ENCODE measurements at places on chromosomes 16 and 17.

GRCh38 chr17:82351713-82352488 lies 7.1 kb upstream of the TEX19 start:
- peak; percentile 87 for DNase-seq

- DNase-seq: no peak
Measured at GRCh38 chr16:10780628-10781027, 37.0 kb downstream of the NUBP1 start.

DNA sequence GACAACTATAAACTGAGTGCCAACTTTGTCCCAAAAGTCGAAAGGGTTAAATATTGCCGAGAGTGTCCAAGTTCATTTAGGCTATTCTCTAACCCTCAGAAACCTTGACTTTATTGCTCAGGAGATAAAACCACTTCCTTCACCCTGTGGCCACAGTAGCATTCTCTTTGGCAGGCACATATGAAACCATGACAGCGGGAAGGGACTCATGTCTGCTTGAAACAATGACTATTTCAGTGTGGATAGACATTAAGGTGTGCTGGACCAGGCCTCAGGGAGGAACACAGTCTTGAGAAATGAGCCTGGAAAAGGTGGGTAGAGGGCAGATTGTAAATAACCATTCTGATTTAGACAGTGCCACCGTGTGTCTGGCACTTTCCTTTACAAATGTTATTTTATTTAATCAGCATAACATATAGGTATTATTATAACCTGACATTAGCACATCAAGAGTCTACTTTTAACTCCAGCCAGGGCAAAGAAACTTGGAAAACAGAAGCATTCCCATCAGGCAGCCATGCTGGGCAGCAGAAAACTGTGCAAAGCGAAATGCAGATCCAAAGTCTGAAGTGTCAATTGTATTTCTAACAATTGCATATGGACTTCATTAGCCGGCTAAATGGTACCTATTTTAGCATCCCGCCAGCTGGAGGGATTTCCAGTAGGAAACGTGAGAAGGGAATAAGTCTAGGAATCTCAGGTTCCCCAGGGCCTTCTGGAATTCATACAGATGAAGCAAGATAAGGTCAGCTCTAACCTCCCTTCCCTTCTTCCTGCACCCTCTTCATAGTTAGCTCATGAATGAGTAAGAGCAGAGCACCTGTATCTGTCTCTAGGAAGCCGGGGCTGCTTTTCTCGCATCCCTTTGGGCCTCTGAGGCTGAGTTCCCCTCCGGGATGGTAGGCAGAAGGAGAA lies 212.8 kb upstream of the ELAC2 start:
- DNase-seq: no peak

DNA sequence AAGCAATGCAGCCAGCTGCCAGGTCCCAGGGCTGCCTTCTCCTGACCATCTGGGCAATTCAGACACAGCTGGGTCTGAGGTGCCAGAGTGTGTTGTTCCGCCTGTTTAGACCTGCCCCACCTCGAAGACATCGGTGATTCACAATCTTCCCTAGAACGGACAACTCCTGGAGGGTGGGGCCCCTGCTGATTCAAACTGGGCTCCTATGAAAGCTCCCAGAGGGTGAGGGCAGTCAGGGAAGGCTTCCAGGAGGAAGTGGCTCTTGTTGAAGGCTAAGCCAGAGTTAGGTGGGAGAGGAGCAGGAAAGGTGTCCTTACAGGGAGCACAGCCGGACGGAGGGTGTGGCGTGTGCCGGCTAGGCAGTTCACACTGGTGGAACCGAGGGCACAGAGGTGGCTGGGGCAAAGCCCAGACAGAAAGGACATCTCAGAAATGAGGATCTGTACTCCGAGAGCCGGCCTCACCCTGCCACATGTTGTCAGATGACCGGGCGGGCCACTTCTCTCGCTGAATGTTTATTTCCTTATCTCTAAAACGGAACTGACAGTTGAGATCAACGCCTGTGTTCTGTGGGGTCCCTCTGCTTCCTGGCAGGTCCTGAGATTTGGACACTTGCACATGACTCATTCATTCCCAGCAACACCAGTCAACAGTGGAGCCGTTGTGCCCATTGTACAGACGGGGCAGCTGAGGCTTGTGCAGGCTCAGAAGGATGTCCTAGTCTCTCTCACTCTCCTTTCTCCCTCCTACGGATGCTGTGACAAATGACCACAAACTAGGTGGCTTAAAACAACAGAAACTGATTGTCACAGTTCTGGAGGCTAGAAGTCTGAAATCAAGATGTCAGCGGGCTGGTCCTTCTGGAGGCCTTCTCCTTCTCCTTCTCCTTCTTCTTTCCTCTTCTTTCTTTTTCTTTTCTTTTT lies 26.9 kb upstream of the LITAF start:
- DNase-seq: no peak

GRCh38 chr17:34637548-34638525 lies 58.5 kb downstream of the TMEM132E start:
- DNase-seq: peak; percentile 78

- no peak for DNase-seq
Measured at GRCh38 chr16:13307255-13307654, 405.9 kb downstream of the SHISA9 start.

- DNase-seq: no peak
Measured at GRCh38 chr17:19292377-19292711, 55.2 kb downstream of the EPN2 start.

- no peak for DNase-seq
Measured at GRCh38 chr17:7260651-7261378, 1.5 kb downstream of the CLDN7 start.

GRCh38 chr16:65845466-65846209 lies 520.9 kb upstream of the CDH5 start:
- DNase-seq: no peak

DNA sequence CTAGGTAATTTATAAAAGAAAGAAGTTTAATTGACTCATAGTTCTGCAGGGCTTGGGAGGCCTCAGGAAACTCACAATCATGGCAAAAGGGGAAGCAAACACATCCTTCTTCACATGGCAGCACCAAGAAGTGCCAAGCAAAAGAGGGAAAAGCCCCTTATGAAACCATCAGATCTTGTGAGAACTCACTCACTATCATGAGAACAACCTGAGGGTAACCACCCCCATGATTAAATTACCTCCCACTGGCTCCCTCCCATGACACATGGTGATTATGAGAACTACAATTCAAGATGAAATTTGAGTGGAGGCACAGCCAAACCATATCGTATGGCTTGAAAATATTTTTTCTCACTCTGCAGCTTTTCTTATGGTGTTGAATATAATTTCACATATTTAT lies 151.7 kb downstream of the ANKFN1 start:
- no peak for DNase-seq

GRCh38 chr17:27413315-27413714 lies 42.9 kb upstream of the KSR1 start:
- no peak for DNase-seq

DNA sequence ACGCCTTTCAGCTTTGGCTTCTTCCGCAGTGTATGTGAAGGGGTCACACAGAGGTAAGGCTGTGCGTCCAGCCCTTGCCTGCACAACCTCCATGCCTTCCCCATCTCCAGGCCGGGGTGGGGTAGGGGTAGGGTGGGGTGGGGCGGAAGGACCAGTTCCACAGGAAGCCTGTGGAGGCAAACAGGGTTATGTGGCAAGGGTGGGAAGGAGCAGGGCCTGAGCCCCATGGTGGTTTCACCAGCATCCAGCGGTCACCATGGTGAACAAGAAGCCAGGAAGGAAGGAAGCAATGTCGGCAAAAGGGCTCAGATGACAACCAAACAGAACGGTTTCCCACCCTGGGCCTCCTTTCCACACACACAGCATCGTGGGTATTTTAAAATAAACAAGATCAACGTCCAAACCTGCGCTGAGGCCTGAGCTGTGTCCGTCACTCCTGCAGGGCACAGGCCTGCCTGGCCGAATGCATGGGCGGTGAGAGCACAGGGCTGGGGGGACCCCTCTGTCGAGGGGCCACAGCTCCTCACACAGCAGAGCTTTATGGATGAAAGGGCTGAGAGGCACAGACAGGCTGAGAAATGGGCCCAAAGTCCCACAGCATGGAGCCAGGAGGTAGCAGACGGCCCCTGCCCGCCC lies 80.5 kb downstream of the ZNF778 start:
- DNase-seq: no peak

DNA sequence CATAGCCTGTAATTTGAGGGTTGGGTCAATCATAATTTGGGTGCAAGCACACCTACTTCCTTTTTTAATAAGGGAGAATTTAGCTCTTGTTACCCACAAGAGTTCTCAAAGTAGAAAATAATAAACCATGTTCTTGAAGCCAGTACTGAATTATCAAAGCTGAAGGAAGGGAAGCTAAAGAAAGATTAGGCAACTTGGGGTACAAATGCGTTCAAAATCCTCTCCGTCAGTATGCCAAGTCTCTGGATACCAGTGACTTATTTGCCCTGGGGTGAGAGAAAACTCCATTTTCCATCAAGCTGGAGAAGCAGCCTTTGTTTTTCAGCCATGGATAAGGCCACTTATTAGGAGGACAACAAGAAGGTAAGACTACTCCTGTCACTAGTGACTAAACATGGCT lies 23.5 kb upstream of the DHRS13 start:
- DNase-seq: no peak

DNA sequence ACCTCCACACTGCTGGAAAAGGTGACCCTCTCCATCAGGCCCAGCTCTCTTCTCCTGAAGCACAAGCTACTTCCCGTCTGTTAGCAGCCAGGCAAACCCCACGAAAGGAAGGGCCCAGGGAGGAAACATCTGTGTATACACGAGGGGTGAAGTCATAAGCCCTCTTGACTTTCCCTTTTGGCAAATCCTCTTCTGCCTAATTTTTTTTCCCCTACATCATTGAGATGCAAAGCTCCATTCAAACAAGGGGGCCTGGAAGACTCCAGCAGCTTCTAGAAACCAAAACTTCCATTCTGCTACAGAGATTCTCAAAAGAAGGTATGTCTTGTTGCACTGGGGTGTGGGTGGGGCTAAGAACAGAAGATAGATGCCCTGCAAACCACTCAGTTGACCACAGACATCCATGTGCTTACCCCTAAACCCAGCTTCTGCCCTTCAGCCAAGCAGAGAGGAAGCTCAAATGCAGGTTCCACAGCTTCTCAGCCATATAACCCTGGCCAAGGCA lies 145.6 kb upstream of the RCVRN start:
- peak; percentile 62 for DNase-seq

DNA sequence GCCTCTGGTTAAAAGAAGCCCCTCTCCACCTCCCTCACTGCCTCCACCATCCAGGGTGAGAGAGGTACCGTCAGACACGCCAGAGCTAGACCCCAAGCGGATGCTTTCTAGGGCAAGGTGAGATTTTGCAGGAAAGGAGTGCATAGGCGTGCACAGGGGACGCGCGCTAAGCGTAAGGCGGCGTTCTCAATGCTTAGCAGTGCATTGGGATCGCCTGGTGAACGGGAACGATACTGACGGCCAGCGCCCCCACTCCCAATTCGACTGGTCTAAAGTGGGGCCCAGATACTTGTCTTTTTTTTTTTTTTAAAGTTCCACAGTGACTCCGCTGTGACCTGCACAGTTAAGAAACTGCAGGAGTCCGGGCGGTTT lies 57.9 kb upstream of the CREBBP start:
- DNase-seq: no peak

- no peak for DNase-seq
Measured at GRCh38 chr17:7183433-7184090, 4.4 kb upstream of the ASGR1 start.

DNA sequence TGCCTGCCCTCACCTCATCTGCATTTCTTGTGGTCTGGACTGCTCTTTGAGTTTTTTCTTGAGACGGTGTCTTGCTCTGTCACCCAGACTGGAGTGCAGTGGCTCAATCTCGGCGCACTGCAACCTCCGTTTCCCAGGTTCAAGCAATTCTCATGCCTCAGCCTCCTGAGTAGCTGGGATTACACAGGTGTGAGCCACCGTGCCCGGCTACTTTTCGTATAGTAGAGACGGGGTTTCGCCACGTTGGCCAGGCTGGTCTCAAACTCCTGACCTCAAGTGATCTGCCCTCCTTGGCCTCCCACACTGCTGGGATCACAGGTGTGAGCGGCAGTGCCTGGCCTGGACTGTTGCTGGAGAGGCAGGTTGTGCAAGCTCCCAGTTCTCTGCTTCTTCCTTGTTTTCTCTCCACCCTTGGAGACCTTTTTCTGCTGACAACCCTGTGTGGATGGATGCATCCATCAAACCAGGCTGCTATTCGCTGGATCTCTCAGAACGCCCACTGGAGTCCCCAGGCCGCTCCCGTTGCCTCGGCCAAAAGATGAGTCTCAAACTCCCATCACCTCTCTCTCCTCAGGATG lies 22.7 kb upstream of the DBNDD1 start:
- DNase-seq: no peak

DNA sequence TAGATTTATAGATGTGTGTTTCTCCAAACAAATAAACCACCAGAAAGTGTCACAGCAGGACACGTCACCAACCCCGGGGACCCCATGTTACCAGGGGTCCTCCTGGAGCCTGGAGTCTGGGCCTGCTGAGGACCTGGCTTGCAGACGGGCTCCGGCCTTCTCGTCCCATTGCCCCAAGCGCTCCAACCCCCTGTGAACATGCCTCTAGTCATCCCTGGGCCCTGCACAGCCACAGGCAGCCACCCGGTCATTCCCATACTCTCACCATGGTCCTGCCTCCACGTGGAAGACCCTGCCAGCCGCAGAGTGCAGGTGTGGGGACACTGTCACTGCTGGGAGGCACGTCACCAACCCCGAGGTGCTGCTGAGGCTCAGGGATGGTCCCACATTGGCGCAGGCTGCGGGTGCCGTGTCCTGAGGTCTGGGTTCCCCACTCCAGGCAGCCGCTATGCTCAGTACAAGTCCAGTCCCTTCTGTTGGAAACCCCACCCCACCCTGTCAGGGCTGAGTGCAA lies 4.5 kb downstream of the SECTM1 start:
- DNase-seq: no peak

GRCh38 chr17:64507413-64507782 lies 621 bp downstream of the CEP95 start:
- DNase-seq: peak; percentile 80

DNA sequence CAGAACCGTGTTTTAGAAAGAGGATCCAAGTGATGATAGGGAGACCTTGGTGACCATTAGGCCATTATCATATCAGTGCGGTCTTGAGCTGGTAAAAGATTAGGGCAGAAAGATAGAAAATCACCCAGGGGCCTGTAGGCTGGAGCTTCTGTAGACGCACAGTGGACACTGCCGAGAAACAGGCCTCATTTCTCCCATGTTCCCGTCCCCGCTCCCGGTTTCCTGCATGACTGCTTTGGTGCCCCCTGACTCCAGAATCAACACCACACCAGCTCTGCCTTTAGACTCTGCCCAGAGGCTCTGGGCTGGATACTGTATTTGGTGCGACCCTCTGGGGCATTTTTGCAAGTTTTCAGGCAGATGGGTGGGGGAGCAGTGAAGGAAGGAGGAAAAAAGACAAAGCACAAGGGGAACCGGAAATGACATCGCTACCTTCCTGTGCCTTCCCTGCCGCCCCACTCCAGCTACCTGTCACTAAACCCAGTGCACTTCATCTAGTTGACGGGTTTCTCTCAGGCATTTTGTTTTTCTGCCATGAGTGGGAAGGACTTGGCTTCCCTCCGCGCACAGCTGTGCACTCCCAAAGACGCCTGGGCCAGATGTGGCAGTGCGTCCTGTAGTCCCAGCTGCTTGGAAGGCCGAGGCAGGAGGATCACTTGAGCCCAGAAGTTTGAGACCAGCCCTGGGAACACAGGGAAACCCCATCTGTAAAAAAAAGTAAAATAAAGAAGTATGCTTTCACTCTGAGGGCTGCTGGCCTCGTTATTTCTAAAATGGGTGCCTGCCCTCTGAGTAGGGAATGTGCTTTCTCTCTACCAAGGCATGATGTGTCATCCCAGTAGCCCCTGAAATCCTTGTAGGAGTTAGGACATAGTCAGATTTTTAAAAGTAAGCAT lies 214.1 kb downstream of the RPTOR start:
- no peak for DNase-seq

GRCh38 chr16:12681653-12682052 lies 122.0 kb downstream of the CPPED1 start:
- no peak for DNase-seq

- no peak for DNase-seq
Measured at GRCh38 chr17:47201166-47201565, 8.0 kb upstream of the MYL4 start.
